ENCODE measurements at places on chromosomes 2 and 18.

- no peak for DNase-seq
Observed at GRCh38 chr2:2291500-2292260, 39.4 kb downstream of the MYT1L start.

DNA sequence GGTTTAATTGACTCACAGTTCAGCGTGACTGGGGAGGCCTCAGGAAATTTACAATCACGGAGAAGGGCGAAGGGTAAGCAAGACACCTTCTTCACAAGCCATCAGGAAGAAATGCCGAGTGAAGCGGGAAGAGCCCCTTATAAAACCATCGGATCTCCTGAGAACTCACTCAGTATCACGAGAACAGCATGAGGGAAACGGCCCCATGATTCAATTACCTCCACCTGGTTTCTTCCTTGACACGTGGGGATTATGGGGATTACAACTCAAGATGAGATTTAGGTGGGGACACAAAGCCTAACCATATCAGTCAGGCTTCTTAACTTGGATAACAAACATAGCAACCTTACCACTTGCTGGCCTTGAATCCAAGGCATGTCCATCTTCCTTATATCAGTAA is 289.0 kb upstream of the STON1 start:
- no peak for DNase-seq

GRCh38 chr2:168143813-168144212 is 103.6 kb downstream of the STK39 start:
- no peak for DNase-seq

- DNase-seq, result no peak
Observed at GRCh38 chr2:10157293-10157692, 34.8 kb downstream of the RRM2 start.

DNA sequence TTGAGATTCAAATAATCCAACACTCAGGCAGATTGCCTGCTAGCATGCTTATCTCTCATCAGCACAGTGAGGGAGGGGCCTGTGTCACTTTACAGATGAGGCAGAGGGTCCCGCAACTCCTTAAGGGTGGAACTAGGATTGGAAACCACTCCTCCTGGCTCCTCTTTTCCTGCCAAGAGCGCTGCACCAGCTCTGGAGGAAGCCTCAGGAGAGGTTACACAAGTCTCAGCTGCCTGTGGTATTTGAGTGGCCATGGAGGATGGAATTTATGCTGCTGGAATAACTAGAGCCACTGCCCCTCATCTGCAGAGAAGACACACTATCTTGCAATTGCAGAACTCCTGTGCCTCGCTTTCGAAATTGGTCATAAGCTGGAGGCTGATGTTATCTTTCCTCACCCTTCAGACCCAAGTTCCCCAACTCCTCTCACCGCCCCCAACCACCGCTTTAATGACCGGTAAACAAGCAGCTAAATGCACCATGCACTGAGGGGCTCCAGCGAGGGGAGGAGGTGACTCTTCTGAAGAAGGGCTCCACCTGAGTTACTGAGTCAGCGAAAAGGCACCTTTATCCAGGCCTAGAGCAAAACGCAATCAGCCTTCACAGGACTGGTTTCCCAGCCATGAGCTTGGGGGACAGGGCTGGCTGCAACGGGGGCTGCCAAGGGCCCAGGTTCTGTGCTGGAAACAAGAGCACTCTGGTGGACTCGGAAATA is 245.8 kb downstream of the SOX11 start:
- DNase-seq, result no peak

DNA sequence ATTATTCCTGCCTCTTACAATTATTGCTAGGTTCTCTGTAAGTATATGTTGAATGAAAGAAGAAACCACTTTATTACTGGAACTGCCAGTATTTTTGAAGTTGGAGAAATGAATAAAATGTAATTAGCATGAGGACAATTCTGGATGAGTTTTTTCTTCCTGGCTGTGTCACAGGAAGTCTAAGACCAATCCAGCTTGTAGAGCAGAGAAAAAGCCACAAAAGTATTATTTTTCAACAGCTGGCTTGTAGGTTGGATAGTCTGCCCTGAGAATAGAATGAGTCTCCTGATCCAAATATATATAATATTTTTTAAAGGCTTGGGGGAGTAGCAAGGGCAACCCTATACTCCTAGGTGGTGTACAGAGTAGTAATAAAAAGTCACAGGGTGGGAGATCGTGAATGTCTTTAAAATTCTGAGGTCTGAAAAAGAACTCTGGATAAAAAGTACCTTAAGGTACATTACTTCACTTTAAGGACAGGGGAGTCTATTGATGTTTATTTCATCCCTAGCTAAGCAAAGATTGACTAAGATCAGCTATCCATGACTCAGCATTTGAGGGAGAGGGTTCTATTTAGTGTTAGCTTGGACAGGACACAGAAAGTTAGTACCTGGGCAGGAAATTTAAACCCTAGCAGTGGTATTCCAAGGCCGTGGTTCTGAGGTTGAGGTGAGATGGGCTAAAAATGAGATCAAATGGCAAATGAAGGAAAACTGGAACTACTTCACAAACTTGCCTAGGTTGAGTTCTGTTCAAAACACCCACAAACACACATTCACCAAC is 31.7 kb downstream of the SLC40A1 start:
- DNase-seq, result no peak

- DNase-seq, result peak; percentile 7
Observed at GRCh38 chr2:225464346-225465025, 65.0 kb downstream of the NYAP2 start.

DNA sequence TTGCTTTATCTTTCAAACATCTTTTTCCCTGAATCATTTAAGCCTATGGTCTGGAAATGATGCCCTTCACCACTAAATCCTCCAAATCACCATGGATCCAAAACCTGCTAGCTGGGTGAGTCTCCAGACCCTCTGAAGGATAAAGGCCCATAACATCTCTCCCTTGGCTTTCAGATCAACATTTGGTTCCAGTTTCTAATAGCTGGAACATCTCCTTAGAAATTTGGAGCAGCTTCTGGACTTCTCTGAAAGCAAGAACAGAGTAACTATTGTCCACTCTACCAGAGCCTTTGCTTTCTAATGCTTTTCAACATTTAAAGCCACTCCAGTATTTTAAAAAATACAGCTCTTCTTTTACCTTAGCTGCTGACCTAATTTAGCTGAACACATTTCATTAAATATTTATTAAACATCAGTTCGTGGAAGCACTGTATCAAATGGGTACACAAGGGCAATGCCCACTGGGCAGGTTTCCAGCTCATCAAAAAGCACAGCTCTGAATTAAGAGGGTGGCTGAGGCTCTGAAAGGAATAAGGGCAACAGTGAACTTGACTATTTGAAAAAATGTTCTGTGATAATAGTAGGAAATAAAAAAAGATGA is 75.3 kb downstream of the GALNT3 start:
- DNase-seq, result no peak

DNA sequence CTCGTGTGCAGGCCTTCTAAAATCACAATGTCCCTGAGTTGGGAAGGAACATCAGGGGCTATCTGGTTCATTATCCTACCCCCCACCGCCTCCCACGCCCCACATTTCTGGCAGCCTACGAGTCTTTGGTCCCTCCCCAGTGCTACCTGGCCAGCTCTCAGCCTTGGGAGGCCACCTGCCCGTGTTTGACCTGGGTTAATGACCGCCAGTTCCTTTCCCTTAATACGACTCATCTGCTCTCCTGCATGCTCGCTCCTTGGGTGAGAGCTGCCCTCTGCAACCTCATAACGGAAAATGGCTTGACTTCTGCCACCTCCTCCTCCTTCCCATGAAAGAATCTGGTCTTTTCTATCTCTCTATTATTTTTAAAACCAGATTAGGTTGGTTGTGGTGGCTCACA is 112.5 kb downstream of the NEDD4L start:
- no peak for DNase-seq

DNA sequence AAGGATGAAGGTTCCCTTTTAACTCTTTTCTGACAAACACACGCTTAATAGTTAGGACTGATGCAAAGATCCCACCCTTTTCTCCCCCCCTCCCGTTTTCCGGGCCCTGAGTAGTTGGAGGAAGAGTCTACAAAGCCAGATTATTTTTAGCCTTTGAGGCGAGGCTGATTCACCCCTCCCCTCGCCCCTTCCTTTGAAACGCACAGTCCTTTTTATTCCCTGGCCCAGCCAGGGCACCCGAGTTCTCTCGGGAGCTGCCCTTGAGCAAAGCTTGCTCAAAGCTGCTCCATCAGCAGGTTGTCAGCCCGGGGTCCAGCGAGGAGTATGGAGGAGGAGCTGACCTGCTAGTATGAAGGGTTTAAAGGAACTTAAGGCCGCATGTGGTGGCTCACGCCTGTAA is 47.1 kb upstream of the SPRED2 start:
- DNase-seq, result no peak

DNA sequence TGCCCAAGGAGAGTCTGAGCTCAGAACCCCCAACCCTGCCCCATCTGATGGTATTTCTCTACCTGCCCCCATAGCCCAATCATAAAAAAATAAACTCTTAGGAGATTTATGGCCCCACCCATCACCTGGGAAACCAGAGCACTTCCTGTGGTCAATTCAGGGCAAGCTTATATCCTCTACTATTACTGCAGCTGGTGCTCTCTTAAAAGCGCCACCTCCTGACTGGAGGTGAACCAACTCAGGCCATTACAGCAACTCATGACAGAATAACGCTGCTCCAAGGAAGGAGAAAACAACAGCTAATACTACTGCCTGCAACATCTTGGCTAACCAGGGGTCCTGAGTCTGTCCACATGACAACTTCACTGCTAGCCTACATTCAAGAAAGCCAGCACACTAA is 195.7 kb downstream of the MTCL1 start:
- no peak for DNase-seq

DNA sequence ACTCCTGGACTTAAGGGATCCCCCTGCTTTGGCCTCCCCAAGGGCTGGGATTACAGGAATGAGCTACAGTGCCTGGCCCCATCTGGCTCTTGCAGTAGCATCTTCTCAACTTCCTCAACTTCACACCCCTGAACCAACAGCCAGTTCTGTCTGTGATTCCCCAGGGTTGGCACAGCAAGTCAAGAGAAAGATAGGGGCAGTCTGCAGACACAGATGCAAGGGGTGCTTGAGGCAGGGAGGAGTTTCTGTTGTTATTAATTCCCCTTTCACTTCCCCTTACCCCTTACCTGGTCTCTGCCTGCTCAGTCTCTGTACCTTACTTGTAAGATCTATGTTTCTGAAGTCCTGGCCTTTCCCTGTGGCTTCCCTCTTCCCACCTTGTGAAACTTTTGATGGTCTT is 54.1 kb upstream of the MEX3C start:
- no peak for DNase-seq

DNA sequence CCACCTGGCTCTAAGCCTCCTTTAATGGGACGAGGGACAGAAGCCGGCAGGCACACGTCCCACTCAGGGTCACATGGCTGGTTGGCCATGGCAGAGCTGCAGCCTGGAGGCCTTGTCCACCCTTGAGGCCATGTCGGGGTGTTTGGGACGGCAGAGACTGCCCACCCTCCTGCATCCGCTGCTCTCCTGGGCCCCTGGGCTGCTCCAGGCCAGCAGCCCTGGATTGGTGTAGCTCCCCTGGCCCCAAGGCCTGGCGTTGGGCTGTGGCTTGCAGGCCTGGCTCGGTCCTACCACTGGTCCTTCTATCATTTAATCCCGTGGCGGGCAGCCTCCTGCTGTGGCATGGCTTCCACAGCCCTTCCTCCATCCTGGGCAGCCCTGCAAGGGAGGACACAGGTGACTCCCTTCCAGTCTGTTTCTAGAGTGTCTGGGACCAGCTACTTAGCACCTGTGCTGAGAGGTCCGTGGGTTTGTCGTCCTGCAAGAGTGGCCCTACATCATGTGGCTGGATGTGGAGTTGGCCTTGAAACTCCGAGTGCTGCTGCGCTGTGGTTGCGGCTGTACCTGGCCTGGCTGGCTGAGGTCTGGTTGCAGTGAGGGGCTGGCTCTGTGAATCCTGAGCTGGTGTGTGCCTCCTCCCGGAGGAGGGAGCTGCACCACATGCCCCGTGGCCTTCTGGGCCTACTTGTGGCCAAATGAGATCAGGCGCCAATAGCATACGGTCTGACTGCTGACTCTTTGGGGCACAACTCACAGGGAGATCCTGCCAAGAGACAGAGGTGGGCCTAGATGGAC is 67.3 kb downstream of the SH3RF3 start:
- DNase-seq, result no peak

- DNase-seq, result peak; percentile 65
Observed at GRCh38 chr2:106098081-106098480, 96.0 kb downstream of the UXS1 start.

DNA sequence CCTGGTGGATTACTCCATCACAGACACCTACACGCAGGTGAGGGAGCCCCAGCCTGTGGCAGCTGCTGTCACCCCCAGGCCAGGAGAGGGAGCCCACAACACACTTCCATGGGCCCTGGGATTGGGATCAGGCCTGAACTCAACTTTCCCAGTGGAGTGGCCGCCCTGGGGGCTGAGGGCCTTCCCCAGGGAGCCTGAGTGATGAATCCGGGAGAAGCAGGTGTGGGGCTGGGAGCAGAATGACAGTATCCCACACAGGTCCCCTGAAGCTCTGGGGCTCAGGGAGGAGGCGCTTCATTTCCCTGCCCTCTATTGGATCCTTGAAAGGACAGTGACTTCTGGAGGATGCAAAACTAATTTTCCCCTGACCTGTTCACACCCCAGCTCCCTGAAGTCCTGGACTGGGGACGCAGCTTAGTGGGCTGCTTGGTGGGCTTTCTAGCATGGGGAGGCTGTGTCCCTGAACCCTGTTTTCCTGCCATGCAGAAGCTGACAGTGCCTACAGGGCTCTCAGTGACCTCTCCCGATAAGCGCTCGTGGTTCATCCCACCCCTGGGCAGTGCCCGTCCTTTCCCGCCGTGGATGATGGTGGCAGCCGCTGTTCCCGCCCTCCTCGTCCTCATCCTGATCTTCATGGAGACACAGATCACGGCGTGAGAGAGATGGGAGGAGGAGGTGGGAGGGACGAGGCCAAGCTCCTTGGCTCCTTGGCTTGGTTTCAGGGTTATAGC is 11.0 kb downstream of the SLC4A3 start:
- no peak for DNase-seq

- DNase-seq, result no peak
Observed at GRCh38 chr18:39435209-39435608, 1869.6 kb upstream of the CELF4 start.

DNA sequence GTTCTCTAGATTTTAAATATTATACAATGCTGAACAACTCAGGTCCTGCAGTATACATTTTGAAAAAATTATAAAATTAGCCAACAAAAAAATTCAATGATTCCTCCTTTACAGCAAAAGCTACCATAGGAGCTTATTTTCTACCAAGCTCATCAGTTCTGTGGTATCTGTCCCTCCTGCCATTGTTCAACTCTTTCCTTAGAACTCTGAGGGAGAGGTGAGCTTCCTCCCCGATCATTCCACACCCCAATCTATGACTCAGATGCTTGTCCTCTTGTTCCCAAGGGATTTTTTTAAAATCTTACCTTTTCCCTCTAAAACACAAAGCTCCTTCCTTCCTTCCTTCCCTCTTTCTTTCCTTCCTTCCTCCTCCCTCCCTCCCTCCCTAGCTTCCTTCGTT is 13.5 kb downstream of the DPP4 start:
- DNase-seq, result no peak
